ENCODE measurements at places on chromosomes 6 and 20. TPM values are rescaled to one million over a fixed set of nuclear protein-coding genes. Genes with fewer than 3 reads are reported as not detected.
A peak's percentile ranks its signal among the peaks of the same experiment; 100 is the strongest.

TMEM244 gene
- not detected for total RNA-seq

SPTLC3 gene
- total RNA-seq = 1.2 TPM

ENPP3 gene
- 0.35 TPM for total RNA-seq

DNA sequence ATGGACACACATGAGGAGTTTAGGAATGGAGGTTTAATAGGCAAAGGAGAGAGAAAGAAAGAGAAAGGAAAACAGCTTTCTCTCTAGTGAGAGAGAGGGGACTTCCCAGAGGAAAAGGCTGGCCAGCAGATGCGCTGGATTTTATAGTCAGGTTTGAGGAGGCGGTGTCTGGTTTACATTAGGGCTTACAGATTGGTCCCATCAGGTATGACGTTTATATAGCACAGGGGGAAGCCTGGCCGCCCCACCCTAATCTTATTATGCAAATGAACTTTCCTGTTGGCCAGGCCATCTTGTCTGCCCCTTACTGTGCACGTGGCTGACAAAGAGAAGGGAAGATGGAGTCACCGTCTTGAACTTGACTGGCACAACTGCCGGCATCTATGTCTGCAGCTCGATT, 86.6 kb upstream of the QKI start:
- DNase-seq = no peak

- peak; percentile 55 for DNase-seq
Observed at GRCh38 chr6:105994591-105995390, 91.3 kb upstream of the PRDM1 start.

DNA sequence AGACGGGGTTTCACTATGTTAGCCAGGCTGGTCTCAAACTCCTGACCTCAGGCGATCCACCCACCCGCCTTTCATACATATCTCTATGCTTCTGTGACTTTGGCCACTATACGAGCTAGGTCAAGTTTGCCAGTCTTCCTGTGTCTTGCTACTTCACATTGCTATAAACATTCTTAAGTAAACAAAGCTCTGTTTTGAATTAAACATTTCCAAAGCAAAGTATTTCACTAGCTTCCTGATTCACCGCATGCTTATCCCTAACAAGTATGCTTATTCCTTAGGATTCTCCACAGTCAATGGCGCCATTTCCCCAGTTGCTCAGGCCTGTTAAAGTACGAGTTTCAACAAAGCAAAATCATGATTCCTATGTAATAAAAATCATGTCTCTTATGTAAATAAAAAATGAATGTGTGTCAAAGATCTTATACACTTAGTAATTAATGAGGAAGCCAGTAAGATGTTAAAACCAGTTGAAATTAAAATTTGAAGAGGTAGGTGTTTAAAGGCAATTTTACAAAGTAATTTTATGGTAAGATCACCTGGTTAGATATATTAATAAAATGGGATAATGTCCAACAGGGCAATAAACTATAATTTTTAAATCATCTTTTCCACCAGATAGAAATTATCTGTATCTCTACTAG, 88.5 kb downstream of the PRKN start:
- no peak for DNase-seq

Measured in activated CD4-positive, alpha-beta T cell treated with anti-CD3 and anti-CD28 coated beads, Interleukin-2, amount 10 ng/mL, durations not matched to agents 7 days and 5 days (primary cell).